ENCODE measurements at places on chromosomes 13 and 19.

- DNase-seq: no peak
Measured at GRCh38 chr13:57558051-57558467, 73.5 kb upstream of the PCDH17 start.

DNA sequence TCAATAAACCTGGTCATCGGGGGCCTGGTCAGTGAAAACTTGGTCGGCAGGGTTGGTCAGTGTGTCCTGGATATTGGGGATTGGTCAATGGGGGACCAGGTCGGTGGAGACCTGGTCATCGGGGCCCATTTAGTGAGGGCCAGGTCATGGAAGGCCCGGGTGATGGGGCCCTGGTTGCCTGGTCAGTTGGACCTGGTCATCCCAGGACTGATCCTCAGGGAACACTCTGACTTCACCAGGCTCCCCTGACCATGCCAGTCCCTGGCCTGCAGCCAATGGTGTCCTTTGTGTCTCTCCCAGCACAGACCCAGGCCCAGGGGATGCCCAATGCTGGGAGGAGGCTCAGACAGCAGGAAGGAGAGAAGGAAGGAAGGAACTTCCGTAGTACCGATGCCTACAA, 42.1 kb upstream of the TPM4 start:
- DNase-seq: no peak

DNA sequence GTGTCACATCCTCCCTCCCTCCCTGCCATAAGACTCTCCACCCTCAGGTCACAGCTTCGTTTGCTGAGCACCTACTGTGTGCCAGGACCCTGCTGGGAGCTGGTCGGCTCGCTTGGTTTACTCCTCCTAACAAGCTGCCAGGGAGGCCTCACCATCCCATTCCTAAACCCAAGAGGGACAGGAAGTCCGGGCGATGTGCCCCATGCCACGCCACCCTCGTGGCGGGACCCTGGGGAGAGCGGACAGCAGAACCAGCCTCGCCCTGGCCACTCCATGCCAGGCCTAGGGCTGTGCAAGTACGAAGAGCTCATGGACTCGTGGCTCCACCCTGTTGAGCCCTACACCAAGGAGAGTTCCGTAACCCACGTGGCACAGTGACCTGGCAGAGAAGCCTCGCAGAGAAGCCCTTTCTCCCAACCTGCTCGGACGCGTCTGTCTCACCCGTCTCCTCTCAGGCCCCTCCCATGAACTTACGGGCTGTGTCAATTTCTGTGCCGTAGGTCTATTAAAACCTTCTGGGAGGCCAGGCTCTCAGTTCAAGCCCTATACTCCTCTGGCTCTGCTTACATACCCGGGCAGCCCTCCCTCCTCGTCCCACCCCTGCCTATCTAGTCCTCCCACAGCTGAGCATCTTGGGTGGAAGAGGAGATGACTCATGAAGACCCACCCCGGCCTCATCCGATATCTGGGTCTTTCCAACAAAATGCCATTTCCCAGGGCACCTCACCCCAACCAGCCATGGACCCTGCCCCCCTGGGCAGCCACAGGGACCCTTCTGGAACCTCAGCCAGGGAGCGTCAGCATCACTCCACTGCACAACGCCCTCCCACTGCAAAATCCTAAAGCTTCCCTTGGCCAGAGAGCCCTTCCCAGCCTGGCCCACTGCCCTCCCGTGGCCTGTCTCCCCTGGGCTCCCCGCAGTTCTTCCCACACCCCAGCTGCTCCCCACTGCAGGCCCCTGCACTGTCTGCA, 2.6 kb downstream of the UBXN6 start:
- DNase-seq: no peak

DNA sequence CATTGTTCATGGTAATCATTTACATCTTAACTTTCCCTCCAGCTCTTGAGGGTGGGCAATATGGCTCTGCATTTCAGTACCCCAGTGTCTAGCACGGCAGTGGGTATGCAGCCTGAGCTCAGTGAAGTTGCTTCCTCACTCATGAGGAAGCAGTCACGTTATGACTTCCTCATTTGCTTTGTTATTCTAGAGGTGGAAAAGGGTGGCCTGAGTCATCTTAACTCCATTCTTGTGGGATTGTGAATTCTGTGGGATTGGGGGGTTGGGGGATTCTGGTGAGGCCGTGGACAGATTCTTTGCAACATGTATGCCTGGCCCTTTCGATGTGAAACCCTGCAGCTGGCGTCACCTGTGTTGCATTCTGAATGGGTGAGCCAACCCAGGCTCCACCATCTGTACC, 406.7 kb upstream of the ZNF507 start:
- DNase-seq: no peak

DNA sequence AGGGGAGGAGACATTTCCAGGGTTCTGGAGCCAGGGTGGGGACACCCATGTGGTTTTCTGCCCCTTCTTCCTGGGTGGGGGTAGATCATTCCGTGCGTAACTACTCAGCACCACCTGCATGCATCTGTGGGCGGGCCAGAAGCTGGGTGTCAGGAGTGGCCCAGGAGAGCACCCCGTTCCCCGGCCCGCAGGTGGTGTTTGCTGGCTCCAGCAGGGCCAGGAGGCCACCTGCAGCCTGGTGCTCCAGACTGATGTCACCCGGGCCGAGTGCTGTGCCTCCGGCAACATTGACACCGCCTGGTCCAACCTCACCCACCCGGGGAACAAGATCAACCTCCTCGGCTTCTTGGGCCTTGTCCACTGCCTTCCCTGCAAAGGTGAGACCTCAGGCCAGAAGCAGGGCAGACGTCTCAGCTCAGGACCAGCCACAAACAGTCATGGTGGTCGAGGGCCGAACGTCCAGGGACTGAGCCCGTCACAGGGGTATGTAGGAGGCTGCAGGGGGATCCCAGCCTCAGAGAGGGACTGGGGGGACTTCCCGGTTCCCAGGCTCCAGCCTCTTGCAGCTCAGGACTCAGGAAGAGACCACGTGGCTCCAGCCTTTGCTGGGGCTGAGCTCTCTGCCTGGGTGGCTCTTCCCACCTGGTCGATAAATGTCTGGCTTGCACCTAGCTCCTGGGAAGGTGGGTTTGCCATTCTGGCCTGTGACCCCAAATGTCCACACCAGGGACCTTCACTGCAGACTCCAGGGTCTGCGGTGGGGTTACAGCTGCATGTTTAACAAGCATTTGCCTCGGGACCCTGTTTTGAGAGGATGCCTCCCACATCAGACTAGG, 1.6 kb downstream of the FSTL3 start:
- DNase-seq: no peak

GRCh38 chr19:49338691-49339300, 3.6 kb downstream of the CD37 start:
- no peak for DNase-seq

DNA sequence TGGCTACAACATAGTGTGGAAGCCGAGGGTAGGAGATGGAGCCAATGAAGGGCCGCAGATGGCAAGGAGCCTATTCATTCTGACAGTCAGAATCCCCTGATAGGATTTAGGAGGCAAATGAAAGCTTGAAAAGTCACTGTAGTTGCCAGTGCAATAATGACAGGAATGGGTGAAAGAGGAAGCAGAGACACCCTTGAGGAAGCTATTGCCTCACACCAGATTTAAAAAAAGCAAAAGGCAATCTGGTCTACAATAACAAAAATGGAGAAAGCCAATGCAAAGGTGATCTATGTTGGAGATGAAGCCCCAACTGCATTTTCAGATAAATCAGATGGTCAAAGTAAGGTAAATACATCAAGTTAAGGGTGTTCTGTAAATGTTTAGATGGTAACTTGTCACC, 158.5 kb downstream of the TUBA3C start:
- no peak for DNase-seq

DNA sequence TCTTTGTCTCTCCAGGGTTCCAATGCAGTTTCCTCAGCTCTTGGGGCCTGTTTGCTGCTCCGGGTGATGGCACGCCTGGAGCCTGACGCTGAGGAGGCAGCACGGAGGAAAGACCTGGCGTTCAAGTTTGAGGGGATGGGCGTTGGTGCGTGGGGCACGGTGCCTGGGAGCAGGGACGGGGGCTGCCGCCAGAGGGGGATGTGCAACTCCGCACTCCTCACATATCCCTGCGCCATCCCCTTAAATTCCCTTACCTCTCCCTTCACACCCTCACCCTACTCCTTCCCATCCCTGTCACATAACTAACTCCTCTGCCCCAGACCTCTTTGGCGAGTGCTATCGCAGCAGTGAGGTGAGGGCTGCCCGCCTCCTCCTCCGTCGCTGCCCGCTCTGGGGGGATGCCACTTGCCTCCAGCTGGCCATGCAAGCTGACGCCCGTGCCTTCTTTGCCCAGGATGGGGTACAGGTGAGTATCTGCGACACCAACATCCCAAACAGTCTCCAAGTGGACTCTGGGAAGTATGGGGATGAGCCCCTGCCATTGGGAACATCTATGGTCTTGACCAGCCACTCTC, 31.1 kb downstream of the TRPM4 start:
- no peak for DNase-seq

DNA sequence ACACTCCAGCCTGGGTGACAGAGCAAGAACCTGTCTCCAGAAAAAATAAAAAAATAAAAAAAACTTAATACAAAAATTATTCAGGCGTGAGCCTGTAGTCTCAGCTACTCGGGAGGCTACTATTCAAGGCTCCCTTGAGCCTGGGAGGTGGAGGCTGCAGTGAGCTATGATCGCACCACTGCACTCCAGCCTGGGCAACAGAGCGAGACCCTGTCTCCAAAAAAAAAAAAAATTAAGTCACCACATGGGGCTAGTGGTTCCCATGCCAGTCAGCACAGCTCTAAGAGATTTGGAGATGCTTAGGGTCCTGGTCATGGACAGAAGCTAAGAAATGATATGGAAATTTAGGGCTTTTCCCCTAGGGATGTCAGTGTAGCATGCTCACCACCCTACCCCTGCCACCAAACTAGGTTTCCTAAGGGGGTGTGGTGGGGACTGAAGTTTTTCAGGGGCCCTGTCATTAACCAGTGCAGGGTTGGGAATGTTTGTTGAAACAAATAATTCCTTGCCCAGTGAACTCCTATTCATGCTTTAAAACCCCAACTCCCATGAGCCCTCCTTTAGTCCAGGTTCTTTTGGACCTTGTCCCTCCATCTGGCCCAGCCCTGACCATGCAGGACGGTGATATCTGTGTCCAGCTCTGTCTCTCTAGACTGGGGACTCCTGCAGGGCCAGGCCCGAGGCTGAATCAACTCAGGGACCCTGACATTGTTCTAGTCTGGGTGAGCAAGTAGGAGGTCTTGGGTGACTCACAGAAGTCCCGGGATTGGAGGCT, 1.8 kb downstream of the FCHO1 start:
- no peak for DNase-seq

- DNase-seq: no peak
Measured at GRCh38 chr13:20331419-20331818, 99.3 kb upstream of the GJB6 start.

DNA sequence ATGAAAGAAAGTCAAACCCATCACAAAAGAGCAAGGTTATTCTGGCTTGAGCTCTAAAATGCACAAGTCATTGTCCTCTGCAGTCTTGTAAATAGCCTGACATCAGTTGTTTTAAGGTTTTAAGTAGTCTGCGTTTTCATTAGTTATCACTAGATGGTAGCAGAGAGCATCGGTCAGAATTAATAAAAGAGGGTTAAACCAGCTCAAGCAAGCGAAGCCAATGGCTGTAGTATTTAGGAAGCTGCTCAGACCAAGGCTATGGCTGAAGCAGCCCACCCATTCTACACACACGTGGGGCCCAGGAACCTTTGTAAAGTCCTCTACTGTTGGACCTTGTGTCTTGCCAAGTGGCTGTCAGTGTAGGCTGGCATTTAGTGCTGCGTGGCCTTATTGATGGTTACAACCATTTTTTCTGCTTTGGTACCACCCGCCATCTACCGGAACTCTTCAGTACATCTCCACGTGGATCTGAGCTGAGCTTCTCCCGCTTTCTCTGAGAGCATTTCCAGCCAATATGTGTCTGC, 13.3 kb upstream of the ZNF57 start:
- DNase-seq: no peak

DNA sequence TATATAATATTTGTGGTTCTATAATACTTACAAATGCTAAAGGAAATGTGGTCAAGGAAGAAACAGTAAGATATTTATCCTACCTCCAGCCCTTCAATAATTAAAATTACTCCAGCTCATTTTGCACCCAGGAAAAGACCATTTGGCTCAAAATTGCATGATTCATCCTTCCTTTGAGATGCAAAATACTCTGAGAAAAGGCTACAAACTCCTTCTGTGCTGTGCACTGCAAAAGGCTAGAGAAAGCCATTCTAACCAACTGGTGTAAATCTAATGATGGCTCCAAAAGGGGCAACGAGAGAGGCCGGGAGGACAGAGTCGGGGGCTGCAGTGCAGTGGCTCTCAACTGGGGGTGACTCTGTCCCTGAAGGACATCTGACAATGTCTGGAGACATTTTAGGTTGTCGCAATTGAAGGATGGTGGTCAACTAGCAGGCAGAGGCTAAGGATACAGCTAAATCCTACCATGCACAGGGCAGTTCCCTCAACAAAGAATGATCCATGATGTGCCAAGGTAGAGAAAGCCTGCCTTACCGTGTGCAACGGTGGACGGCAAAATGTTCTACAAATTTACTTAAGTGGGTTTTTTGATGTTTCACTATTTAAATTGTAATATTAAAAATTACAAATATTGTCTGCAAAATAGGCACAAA, 32.6 kb downstream of the SLC7A1 start:
- DNase-seq: no peak

DNA sequence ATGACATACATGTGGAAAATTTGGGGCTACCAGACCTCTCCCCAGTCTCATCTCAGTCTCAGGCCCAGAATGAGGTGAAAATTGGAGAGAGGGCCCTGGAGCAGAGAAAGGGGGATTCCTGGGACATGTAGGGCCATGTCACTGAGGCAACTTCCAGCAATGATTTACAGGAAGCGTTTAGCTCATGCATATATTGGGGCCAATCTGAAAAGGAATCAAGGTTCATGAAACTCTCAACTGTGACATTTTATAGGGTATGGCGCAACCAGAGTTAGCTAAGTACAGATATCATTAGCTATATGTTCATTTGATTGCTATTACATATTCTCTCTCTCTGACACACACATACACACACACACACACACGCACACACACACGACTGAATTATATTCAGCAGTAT, 86.3 kb downstream of the RNASEH2B start:
- no peak for DNase-seq

DNA sequence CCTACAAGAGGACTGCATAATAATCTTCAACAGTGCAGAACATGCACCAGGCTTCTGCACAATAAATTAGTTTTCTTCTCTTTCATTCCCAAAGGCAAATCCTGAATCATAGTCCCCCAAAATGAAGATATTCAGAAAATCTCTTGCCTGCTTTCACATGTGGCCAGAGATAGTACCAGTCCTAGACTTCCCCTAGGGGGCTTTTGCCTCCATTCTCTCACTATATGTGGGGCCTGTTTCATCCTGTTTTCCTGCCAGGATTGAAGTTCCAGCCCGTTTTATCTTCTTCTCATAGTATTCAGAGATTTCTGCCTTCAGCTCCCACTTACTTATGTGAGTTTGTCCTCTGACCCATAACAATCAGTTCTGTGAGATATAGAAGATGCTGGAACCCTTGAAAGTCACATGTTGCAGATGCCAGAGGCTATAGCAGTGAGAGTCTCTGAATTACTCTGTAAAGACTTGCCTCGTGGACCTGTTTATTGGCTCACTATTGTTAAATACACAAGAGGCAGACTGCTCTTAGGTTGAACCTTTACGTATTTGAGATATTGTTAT, 421.9 kb upstream of the PCDH9 start:
- DNase-seq: no peak
